ENCODE measurements at places on chromosomes 3 and 15.

- DNase-seq: peak; percentile 60
Measured at GRCh38 chr3:66017591-66017990, 21.1 kb downstream of the MAGI1 start.

GRCh38 chr3:127711021-127711695 lies 38.4 kb downstream of the ABTB1 start:
- no peak for DNase-seq

GRCh38 chr3:160210341-160210740 lies 14.9 kb upstream of the C3orf80 start:
- no peak for DNase-seq

- no peak for DNase-seq
Measured at GRCh38 chr3:72614394-72615074, 233.7 kb downstream of the SHQ1 start.

DNA sequence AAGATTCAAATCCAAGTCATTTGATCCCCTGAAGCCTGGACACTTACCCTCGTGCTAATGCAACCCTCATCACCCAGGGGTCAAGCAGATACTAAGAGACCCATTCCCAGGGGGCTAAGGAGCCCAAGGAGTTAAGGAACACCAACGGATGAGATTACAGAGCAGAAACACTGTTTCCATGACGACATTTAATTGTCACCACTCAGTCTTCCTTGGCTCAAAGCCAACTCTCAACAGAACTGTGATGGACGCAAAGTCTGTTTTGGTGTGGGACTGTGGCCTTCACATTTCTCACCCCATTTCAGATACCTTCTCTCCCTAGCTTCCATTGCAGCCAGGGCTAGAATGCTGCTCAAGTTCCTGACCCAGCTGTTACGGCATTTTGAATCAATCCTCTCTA lies 383.5 kb upstream of the WNT5A start:
- no peak for DNase-seq

- no peak for DNase-seq
Measured at GRCh38 chr3:31546162-31546561, 13.4 kb downstream of the STT3B start.

GRCh38 chr3:124781476-124782376 lies 51.5 kb downstream of the UMPS start:
- DNase-seq: no peak

- DNase-seq: no peak
Measured at GRCh38 chr3:9732740-9733115, 1.2 kb downstream of the BRPF1 start.

DNA sequence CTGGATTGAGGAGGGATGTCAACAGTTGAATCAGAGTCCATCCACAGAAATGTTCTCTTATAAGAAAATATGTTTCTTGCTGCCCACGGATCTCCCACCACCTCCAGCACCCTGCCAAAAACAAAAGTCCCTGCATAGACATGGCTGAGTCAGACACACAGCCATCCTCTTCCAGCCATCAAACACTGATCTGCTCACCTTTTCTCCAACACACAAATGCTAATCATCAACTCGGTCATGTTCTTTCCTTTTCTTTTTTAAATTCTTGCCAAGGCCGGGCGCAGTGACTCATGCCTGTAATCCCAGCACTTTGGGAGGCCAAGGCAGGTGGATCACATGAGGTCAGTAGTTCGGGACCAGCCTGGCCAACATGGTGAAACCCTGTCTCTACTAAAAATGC lies 110.7 kb upstream of the IL12A start:
- no peak for DNase-seq

DNA sequence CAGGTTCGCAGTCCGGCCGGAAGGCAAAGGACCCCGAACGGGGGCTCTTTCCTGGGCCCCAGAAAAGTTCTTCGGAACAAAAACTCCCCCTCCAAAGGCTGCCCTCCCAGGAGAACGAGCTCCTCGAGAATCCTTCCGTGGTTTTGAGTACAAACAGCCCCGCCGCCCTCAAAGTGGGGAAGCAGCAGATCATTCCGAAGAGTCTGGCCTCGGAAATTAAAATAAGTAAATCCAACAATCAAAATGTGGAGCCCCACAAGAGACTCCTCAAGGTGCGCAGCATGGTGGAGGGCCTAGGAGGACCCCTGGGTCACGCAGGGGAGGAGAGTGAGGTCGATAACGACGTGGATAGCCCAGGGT lies 1.3 kb downstream of the ARHGEF26 start:
- DNase-seq: no peak

DNA sequence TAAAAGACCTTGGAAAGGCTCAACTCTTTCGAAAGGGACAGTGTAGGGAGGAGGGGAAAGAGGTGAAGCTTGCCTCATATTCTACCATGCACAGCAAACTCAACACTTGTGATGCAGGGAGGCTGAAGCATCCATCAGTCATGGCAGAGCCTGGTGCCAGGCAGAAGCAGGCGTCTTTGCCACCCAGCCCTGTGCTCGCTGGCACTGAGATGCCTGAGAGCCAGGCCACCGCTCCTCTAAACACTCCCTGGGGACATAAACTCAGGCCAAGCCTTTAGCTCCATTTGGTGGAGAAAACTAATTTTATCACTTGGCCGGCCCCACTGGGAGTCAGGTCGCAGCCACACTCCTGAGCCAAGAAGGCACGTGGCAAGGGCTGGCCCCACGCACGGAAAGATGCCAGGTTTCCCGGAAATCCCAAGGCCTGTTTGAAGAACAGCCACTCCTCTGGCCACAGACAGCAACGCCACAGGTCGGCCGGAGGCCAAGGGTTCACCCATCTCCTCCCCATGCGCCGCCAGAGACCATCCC lies 30.7 kb downstream of the XXYLT1 start:
- DNase-seq: no peak

GRCh38 chr15:98845138-98845884 lies 162.3 kb downstream of the PGPEP1L start:
- no peak for DNase-seq

- peak; percentile 49 for DNase-seq
Measured at GRCh38 chr15:31296646-31297574, 29.7 kb upstream of the KLF13 start.

GRCh38 chr15:77533578-77534430 lies 98.9 kb downstream of the LINGO1 start:
- DNase-seq: no peak

- no peak for DNase-seq
Measured at GRCh38 chr15:88529021-88529630, 17.4 kb downstream of the DET1 start.

GRCh38 chr15:90957031-90957790 lies 2.5 kb downstream of the RCCD1 start:
- DNase-seq: no peak

DNA sequence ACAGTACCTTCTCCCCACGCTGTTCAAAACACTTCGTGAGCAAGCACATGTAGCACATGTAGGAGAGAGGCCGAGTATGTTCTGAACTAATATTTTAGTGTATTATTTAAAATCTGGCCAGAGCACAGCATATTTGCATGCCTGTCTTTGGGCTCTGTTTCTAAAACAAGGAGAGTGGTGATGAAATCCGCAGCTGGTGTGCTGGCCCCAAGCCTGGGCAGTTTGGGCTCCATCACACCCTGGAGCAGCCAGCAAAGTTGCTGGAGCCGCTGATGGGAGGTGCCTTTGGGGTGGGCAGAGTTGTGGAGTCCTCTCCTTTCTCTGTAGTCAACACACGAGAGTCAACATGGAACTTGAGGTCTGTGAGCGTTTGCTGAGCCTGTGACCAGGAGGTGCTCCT lies 116.6 kb downstream of the SLCO3A1 start:
- DNase-seq: no peak

- peak; percentile 0 for DNase-seq
Measured at GRCh38 chr3:124292329-124292728, 300.4 kb upstream of the ROPN1 start.

- DNase-seq: no peak
Measured at GRCh38 chr3:117885011-117885441, 1149.6 kb downstream of the IGSF11 start.

GRCh38 chr3:174397848-174398247 lies 461.3 kb upstream of the NAALADL2 start:
- DNase-seq: no peak

DNA sequence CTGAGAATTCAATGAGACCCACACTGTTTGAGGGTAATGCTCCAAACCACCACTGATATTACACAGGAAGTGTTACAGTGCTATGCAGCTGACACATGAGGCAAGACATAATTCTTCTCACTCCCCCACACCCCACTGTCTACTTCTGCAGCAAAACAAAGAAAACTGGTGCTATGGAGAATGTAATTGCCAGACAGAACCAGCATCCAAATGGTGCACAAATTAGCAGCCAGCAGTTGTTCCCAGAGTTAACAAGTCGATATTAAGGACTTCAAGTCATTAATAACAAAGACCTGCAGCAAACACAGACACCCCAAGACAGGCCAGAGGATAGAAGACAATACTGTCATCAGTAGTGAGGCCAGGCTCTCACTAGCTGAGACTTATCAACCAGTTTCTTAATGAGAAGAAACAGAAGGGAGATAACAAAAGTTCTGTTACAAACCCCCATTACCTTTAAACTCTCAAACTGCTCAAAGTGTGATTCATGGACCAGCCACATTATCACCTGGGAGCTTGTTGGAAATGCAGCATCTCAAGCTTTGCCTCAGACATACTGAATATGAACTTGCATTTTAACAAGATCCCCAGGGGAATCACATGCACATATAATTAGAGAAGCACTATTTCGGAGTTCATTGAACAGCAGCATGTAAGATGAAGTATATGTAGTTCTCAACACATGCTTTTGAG lies 58.7 kb upstream of the FNDC3B start:
- DNase-seq: no peak

- DNase-seq: no peak
Measured at GRCh38 chr3:23831517-23832394, 26.0 kb downstream of the UBE2E1 start.

GRCh38 chr3:129553719-129554118 lies 10.7 kb downstream of the H1-8 start:
- no peak for DNase-seq

- no peak for DNase-seq
Measured at GRCh38 chr3:15449489-15450224, 22.3 kb downstream of the EAF1 start.

- DNase-seq: no peak
Measured at GRCh38 chr3:107599772-107600145, 77.0 kb downstream of the BBX start.

- no peak for DNase-seq
Measured at GRCh38 chr15:58442122-58442521, 10.3 kb downstream of the LIPC start.

DNA sequence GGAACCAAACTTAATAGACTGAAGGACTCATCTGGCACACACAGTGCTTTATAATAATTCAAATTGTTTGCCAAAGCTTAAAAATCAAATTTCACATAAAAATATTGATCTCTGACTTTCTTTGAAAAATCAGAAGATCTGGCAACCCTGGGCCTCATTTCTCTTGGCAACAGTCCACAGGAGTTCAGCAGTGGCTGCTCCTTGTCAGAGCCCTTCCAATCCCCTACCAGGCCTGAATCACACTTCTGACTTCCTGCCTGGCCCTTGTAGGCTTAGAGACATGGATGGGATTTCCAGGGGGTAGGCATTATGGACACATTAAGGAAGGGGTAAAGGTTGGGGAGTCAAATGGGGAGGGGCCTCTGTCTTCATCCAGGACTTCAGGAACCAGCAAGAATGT lies 55.5 kb downstream of the PLS1 start:
- no peak for DNase-seq

GRCh38 chr15:29612096-29612495 lies 210.2 kb downstream of the TJP1 start:
- DNase-seq: no peak

DNA sequence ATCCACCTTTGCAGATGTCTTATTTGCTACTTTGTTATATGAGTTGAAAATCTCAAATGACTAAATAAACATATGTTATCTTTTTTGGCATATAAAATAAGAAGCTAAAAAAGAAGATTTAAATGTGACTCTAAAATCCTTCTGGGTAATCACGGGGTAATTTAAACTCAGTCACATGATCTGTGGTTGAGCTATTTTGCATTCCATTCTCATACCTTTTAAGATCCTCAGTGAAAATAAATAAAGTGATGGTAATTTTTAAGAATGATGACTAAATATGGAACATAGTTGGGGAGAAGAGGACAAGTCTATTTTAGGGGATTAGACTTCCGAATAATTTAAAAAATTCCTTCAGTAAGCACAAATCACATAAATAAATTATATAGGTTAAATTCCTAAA lies 1076.8 kb downstream of the TUSC7 start:
- no peak for DNase-seq

- DNase-seq: no peak
Measured at GRCh38 chr15:38721568-38721945, 156.9 kb upstream of the RASGRP1 start.

- no peak for DNase-seq
Measured at GRCh38 chr3:2853651-2854050, 256.5 kb downstream of the IL5RA start.

- peak; percentile 48 for DNase-seq
Measured at GRCh38 chr3:129942296-129942695, 32.2 kb upstream of the TRH start.

- no peak for DNase-seq
Measured at GRCh38 chr3:170476291-170476690, 57.6 kb downstream of the CLDN11 start.

GRCh38 chr15:60480888-60481287 lies 1.9 kb upstream of the ICE2 start:
- no peak for DNase-seq

GRCh38 chr3:172101107-172101506 lies 61.7 kb downstream of the FNDC3B start:
- DNase-seq: no peak

All from NCI-H345 (cell line).